Airway epithelial cell (primary cell): ENCODE measurements at places on chromosomes 7 and 10. TPM values are rescaled to one million over a fixed set of nuclear protein-coding genes. Genes with fewer than 3 reads are reported as not detected.

Gene SEMA3D
- 0.05 and 0.49 TPM in 2 replicates for total RNA-seq

Gene INMT
- 0.28 and 0.42 TPM in 2 replicates for total RNA-seq

Gene TUBB8
- total RNA-seq = not detected in 2 replicates

Gene SH3PXD2A
- 17.2 and 26.1 TPM in 2 replicates for total RNA-seq

Gene APBB1IP
- not detected in 2 replicates for total RNA-seq

Gene SPDYE2B
- total RNA-seq = not detected in 2 replicates

Gene ATP6V0A4
- 0.21 and 0.23 TPM in 2 replicates for total RNA-seq

Gene IL2RA
- total RNA-seq = not detected in 2 replicates

Gene CCDC172
- not detected in 2 replicates for total RNA-seq

Gene OR2A12
- not detected in 2 replicates for total RNA-seq
